Neural crest cell (in vitro differentiated cells): ENCODE measurements at places on chromosomes 12 and 14. TPM values are rescaled to one million over a fixed set of nuclear protein-coding genes. Genes with fewer than 3 reads are reported as not detected.

Gene KCNH3
- 0.16 and 0.34 TPM in 2 replicates for total RNA-seq

Gene NUDT14
- total RNA-seq, result 25.6 and 27.1 TPM in 2 replicates

DNA sequence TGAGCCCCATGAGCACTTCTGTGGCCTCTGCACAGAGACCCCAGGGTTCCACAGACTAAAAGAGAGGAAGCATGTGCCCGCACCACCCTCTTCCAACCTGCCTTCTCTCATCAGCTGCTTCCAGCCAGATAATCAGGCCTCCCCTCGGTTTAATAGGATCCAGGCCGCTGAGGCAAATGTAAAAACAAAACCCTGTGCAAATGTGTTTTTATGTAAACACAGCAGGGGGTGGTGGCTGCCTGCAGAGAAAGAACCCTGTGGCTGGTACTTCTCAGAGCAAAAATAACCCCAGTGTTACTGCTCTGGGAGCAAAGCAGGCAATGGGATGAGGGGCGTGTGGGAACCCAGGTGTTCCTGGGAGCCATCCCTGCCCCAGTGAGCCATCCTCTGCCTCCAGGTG, 46.2 kb downstream of the WSCD2 start:
- no peaks in the 10 kb centered on the region for H3K4me1 ChIP-seq
- no peak overlapping the region for H3K4me3 ChIP-seq
- peaks cover 8% of the 10 kb centered on the region for H3K27me3 ChIP-seq

DNA sequence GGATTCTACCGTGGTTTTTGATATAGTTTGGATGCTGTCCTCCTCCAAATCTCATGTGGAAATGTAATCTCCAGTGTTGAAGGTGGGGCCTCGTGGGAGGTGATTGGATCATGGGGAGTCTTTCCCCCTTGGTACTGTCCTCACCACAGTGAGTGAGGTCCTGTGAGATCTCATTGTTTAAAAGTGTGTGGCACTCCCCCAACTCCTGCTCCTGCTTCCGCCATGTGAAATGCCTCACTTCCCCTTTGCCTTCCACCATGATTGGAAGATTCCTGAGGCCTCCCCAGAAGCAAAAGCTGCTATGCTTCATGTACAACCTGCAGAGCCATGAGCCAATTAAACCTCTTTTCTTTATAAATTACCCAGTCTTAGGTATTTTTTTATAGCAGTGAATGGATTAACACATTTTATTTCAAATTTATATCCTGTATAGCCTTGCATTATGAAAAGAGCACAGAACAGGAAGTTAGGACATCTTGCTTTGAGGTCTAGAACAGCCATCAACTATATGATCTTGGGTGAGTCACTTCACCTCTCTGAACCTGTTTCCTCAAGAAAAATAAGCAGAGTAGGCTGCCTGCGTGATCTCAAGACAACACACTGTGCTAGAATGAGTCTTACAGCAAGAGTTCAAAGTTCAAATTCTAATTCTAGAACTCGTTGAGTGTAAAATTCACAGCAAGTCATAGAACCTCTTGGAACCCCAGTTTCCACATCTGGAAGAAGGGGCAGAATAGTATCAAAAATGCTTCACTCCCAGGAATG, 160.9 kb upstream of the EEA1 start:
- H3K27me3 ChIP-seq, result no peaks in the 10 kb centered on the region
- DNase-seq, result no peak
- no peak overlapping the region for H3K27ac ChIP-seq
- no peak overlapping the region for H3K4me3 ChIP-seq
- peaks cover 3% of the 10 kb centered on the region for H3K36me3 ChIP-seq
